Activated CD4-positive, alpha-beta T cell treated with anti-CD3 and anti-CD28 coated beads, Interleukin-2, amount 50 U/mL, for 16 hours (primary cell): ENCODE measurements at places on chromosomes 11 and 22.
A peak's percentile ranks its signal among the peaks of the same experiment; 100 is the strongest.

GRCh38 chr22:22951035-22951434 lies 63.4 kb downstream of the IGLL5 start:
- DNase-seq: no peak

DNA sequence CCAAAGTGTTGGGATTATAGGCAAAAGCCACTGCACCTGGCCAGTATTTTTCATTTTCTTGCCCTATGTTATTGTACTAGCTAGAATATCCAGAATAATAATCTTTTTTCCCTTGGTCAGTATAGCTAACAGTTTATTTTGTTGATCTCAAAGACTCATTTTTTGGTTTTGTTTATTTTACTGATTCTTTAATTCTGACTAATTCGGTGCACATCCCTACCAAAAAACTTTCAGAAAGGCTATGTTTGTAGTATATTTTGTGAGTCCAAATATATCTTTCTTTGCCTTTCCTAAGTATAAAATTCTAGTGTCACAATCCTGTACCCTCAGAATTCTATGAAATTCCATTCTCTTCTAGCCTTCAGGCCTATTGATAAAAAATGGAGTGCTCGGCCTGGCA lies 84.3 kb downstream of the PHF21A start:
- DNase-seq: no peak

GRCh38 chr11:47987781-47988180 lies 7.4 kb downstream of the PTPRJ start:
- no peak for DNase-seq

GRCh38 chr11:122309262-122309925 lies 193.4 kb upstream of the BLID start:
- DNase-seq: no peak

DNA sequence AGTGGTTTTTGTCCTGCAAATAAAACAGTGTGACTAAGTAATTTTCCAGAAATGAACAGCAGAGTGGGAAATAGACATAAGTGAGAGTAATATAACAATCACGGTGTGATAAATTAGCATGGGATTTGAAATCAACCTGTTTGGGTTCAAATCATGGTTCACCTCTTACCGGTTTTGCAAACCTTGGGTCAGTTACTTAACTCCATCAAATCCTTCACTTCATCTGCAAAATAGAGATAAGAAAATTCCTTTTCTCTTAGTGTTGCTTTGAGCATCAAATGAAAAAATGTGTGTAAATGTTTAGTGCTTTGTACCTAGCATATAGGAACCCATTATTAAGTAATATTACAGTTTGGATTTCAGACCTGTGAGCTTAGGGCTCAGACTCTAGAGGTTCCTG lies 152.2 kb downstream of the TEAD1 start:
- no peak for DNase-seq

- peak; percentile 12 for DNase-seq
These were observed 1.4 kb upstream of the EMSY start for GRCh38 chr11:76443268-76443980.

GRCh38 chr11:118607401-118608359 lies at the start of gene PHLDB1:
TSS of gene PHLDB1 (plus strand) at chr11:118607615. CDS start at chr11:118613837, 6,222 bp downstream.
- DNase-seq: peak; percentile 25

DNA sequence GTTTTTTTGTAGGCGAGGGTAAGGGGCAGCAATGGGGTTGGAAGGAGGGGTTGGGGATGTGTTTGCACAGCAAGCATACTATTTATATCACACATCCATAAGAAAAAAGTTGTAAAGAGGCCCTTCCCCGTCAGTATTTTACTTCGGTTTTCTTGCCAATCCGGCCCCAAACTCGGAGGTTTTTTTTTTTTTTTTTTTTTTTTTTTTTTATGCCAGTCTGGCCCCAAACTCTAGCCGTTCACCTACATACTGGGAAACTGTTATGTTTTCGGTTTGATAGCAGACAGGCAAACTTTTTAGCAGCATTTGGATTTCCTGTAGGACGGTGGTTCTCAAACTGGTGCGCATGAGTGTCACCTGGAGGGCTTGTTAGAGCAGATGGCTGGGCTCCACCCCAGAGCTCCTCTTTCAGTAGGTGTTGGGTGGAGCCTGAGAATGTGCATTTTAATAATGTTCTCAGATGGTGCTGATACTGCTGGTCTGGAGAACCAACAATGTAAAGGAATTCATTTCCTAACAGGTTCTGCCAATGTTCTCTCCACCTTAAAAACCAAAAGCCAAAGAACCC lies 76.5 kb upstream of the ZBED5 start:
- no peak for DNase-seq

GRCh38 chr11:83070044-83070701 lies 1.5 kb downstream of the RAB30 start:
- DNase-seq: no peak

GRCh38 chr11:1777737-1778136 lies 14.0 kb upstream of the CTSD start:
- DNase-seq: no peak

- no peak for DNase-seq
These were observed 94.2 kb downstream of the FCHSD2 start for GRCh38 chr11:73047773-73048371.

GRCh38 chr11:11931461-11932055 lies 76.9 kb downstream of the DKK3 start:
- DNase-seq: peak; percentile 37

- no peak for DNase-seq
These were observed 4.9 kb downstream of the PNPLA3 start for GRCh38 chr22:43928468-43928867.

DNA sequence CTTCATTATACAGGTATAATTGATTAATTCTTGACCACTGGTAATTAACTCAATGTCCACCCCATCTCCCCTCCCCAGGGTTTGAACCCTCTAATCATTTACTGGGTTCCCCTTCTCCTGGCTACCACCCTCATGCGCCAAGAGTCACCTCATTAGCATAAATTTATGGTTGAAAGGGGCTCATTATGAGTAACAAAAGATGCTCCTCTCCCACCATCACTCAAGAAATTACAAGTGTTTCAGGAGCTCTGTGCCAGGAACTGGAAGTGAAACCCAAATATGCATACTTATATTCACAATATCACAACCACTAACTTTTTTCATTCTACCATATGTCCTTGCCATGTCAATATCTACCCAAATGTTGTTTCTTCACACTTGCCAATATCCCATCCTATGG lies 7.8 kb upstream of the STIP1 start:
- peak; percentile 32 for DNase-seq
